ENCODE measurements at places on chromosomes 16 and 17. TPM values are rescaled to one million over a fixed set of nuclear protein-coding genes. Genes with fewer than 3 reads are reported as not detected.
A peak's percentile ranks its signal among the peaks of the same experiment; 100 is the strongest.

The ZFPM1 gene
- total RNA-seq = 32.7 TPM

The GCGR gene
- total RNA-seq = not detected

The ANKRD40CL gene
- total RNA-seq = not detected

- peak; percentile 87 for DNase-seq
- no peaks in the 10 kb centered on the region for H3K36me3 ChIP-seq
- peaks cover 6% of the 10 kb centered on the region for H3K4me1 ChIP-seq
- H3K27ac ChIP-seq = peak overlapping the region; percentile 68
- no peaks in the 10 kb centered on the region for H3K27me3 ChIP-seq
- peak overlapping the region; percentile 20 for H3K4me3 ChIP-seq
Observed at GRCh38 chr16:66872943-66873684, 7.2 kb upstream of the PDP2 start.

GRCh38 chr17:1906662-1907101, 76.9 kb downstream of the RPA1 start:
- DNase-seq = no peak
- peaks cover 10% of the 10 kb centered on the region for H3K27me3 ChIP-seq
- H3K27ac ChIP-seq = no peak overlapping the region
- no peaks in the 10 kb centered on the region for H3K36me3 ChIP-seq
- H3K4me1 ChIP-seq = no peaks in the 10 kb centered on the region

- H3K27ac ChIP-seq = no peak overlapping the region
- H3K4me1 ChIP-seq = no peaks in the 10 kb centered on the region
- no peaks in the 10 kb centered on the region for H3K27me3 ChIP-seq
- no peak for DNase-seq
- peaks cover 95% of the 10 kb centered on the region for H3K36me3 ChIP-seq
Observed at GRCh38 chr17:37124821-37125173, 176.0 kb downstream of the AATF start.

DNA sequence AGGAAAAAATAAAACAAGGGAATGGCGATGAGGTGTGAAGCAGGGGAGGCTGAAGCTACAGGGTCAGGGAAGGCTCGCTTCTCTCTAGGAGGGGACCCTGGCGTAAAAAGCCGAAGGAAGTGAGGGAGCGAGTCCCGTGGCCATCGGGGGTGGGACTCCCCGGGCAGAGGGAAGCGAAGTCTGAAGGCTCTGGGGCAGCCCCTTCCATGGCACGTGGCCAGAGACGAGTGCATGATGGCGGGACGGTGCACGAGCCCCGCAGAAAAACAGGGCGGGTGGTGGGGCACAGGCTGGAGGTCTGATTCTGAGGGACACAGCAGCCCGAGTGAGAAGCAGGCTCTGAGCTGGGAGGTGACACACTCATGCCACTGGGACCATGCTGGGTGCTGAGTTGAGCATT, 21.1 kb upstream of the NCBP3 start:
- no peak overlapping the region for H3K27ac ChIP-seq
- no peak overlapping the region for H3K4me3 ChIP-seq
- peaks cover 5% of the 10 kb centered on the region for H3K36me3 ChIP-seq
- no peaks in the 10 kb centered on the region for H3K27me3 ChIP-seq
- no peak for DNase-seq
- H3K4me1 ChIP-seq = peaks cover 5% of the 10 kb centered on the region

DNA sequence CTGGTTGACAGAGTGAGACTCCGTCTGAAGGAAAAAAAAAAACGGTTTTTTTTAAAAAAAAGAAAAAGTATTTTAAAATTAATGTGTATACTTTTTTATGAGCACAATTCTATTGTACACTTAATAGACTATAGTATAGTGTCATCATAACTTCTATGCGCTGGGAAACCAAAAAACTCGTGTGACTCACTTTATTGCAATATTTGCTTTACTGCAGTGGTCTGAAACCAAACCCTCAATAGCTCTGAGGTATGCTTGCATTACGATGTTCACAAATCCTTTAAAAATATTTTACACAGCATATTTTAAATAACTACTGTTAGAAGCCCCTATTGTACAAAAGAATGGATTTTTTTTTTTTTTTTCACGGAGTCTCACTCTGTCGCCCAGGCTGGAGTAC, 12.4 kb upstream of the MAP2K6 start:
- no peak overlapping the region for H3K4me3 ChIP-seq
- DNase-seq = no peak
- no peaks in the 10 kb centered on the region for H3K4me1 ChIP-seq
- H3K27ac ChIP-seq = no peak overlapping the region
- no peaks in the 10 kb centered on the region for H3K36me3 ChIP-seq

DNA sequence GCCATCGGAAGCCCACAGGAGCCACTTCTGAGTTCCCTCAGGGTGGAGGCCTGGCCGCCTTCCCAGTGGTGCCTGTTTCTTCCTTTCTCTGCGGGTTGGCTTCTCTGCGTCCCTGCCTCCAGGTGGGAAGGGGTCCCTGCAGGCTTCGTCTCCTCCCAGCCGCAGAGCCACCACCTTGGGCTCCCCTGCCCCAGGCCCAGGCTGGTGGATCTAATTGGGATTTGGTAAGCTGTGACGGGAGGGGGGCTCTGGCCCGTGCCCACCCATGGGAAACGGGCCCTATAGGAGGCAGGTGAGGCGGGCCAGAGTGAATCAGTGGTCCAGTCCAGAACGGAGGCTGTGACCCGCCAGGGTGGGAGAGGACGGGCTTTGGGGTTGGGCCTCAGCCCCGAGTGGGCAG, 32.1 kb downstream of the JPH3 start:
- H3K4me3 ChIP-seq = no peak overlapping the region
- H3K36me3 ChIP-seq = no peaks in the 10 kb centered on the region
- H3K4me1 ChIP-seq = peaks cover 18% of the 10 kb centered on the region

GRCh38 chr16:80317599-80318037, 223.2 kb upstream of the DYNLRB2 start:
- H3K4me1 ChIP-seq = no peaks in the 10 kb centered on the region
- no peaks in the 10 kb centered on the region for H3K36me3 ChIP-seq
- no peaks in the 10 kb centered on the region for H3K27me3 ChIP-seq
- no peak overlapping the region for H3K4me3 ChIP-seq
- H3K27ac ChIP-seq = no peak overlapping the region

- no peak overlapping the region for H3K4me3 ChIP-seq
- no peaks in the 10 kb centered on the region for H3K4me1 ChIP-seq
- H3K27me3 ChIP-seq = peaks cover 75% of the 10 kb centered on the region
- no peak overlapping the region for H3K27ac ChIP-seq
- DNase-seq = no peak
Observed at GRCh38 chr17:48733632-48734328, 5.2 kb upstream of the HOXB13 start.

DNA sequence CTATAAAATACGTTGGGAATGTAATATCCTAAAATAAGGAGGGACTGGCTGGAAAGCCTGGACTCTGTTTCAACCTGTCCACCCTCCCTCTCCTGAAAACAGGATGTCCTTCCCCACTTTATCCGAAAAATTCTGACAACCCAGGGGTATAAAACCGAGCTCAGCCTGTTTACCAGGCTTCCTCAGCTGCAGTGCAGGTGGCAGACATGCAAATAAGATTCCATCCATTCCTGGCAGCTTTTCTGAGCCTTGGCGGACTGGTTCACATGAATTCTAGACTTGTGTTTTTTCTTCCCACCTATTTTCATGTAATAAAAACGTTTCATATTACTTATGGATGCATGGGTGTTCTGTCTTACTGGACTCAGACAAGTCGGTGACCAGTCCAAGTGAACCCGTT, 479.3 kb downstream of the KCNJ18 start:
- H3K4me1 ChIP-seq = no peaks in the 10 kb centered on the region
- no peak overlapping the region for H3K27ac ChIP-seq
- no peak overlapping the region for H3K4me3 ChIP-seq

Measured in K562 (cell line).